Effector memory CD8-positive, alpha-beta T cell (primary cell): ENCODE measurements at places on chromosomes 5 and 9.

- DNase-seq: no peak
Observed at GRCh38 chr5:120037451-120037850, 408.1 kb downstream of the FAM170A start.

DNA sequence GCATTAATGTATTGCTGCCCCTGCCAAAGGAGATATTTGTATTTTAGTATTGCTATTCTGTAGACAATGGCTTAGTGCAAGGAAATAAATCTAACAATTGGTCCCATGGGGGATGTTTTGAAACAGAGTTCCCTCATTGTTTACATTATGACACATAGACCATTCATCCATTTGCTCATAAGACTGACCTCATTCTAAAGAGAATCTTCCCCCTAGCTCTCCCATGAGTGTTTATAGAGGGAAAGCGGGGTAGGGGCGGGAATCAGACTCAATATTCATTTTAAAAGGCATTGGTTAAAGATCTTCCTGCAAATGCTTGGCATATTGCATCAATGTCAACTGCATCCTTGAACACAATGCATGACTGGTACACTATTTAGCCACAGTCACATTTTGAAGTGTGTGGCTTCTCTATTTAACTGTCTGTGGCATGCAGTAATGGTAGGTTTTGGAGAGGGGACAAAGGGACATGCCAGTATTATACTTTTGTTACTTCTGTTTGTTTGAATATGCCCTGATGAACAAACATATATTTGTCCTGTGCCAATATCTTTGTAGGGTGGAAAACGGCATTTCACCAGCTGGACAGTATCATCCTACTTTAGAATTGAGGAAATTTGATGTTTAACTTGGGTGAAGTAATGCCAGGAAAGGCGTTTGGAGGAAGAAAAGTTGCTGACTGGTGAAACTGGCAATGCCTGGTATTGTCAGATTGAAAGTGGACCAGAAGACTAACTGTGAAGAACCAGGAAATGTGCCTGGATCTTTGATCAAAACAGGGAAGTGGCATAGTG, 84.1 kb upstream of the MEGF10 start:
- DNase-seq: no peak

DNA sequence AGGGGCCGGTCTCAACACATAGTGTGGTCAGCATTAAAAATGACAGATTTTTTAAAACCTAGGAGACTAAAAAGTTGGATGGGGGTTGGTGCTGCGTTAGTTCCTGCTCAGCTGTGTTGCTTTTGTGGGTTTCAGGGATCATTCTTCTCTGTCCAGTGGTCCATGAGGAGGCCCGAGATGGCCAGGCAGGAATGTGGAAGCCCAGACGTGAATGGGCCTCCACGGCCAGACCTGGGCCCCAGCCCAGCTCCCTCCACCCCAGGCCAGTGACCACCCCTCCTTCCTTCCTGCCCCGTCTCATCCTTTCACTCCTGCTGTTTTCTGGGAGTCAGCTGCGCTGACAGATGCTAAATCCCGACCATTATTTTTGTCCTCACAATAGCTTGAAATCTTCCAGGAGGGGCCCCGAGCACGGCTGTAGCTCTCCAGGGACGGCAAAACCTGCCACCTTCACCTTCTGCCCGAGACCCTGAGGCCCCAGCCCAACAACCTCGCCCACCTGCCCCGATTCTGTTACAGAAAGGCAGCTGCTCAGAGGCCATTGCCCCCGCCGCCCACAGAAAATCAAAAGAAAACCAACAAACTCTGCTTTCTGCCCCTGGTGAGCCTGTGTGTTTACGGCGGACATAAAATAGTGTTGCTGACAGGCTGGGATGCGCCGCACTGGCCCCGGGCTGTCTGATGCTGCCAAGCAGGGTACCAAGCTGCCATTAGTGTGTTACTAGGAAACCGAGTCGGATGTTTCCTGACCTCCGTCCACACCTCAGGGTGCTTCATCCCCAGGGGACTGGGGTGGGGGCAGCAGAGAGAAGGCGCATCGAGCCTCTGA, 83.7 kb upstream of the SARDH start:
- DNase-seq: no peak

GRCh38 chr5:59125011-59125961, 542.4 kb downstream of the RAB3C start:
- no peak for DNase-seq

GRCh38 chr5:178333821-178334481, 101.3 kb upstream of the PHYKPL start:
- DNase-seq: no peak

DNA sequence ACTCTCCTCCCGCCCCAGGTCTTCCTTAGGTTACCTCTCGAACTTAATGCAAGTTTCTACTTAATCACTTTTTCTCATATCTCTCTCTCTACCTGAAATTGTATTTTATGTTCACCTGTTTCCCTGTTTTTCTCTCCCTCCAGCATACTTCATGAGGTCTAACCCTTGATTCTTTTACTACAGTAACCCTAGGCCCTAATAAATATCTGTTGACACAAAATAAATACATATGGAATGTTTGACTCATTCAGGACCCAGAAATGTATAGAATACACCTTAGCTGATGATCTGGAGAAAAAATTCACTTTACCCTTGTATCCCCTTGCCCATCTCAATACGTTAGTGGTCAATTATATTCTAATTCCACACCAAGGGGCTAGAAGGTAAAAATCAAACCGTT, 250.9 kb upstream of the PTGER4 start:
- no peak for DNase-seq

DNA sequence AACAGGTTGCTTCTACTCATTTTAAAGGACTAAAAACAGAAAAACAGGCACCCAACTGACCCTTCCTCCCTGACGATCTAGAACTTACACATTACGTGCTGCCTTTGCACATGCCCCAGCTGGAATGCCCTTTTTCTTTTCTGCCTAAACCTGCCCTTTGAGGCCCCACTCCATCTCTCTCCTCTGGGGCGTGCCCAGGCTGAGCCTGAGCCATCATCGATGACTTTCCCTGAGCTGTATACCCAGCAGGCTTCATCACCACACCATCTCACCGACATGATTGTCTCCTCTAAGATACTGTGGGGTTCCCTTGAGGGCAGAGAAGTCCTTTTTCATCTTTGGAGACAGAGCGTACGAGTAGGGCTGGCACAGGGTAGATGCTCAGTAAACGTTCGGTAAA, 24.1 kb upstream of the GABBR2 start:
- no peak for DNase-seq

- DNase-seq: no peak
Observed at GRCh38 chr9:27714388-27714787, 141.1 kb upstream of the C9orf72 start.

DNA sequence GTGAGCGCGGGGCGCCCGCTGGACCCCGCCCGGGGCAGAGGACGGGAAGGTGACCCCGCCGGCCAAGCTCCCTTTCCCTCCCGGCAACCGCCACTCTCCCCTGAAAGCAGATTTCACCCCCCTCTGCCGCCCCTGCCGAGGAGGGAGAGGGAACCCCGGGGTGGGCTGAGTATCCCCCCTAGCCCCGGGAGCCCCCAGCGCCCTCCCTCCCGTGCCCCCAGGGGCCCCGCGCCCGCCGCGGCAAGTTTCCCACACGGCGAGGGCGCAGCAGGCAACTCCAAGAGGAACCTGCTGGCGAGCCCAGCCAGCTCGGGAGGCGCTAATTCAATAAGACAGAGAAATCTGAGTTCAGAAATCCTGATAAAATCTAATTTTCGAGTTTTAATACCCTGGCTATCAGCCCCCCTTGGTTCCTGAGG, 1.6 kb downstream of the NTNG2 start:
- no peak for DNase-seq

GRCh38 chr9:29816954-29817703, 2243.8 kb upstream of the C9orf72 start:
- no peak for DNase-seq

GRCh38 chr9:120714846-120715388, 647 bp upstream of the MEGF9 start:
- DNase-seq: no peak

DNA sequence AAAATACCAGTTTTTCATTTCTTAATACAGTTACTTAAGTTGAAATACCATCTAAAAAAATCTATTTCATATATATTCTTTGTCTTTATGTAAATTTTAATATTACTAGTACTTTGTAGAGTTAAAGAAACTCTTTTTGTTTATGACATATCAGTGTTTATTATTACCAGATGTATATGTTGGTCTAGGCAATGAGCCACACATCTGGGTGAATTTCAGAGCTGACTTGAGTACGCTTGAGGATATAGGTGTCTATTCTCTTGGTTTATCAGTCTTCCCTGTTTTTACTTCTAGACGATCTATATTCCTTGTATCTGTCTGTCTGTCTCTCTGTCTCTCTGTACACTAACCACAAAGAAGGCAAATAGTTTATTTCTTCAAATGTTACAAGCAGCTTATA, 2.9 kb downstream of the SMAD5 start:
- no peak for DNase-seq

GRCh38 chr5:96943799-96944198, 7.9 kb downstream of the LNPEP start:
- DNase-seq: no peak

DNA sequence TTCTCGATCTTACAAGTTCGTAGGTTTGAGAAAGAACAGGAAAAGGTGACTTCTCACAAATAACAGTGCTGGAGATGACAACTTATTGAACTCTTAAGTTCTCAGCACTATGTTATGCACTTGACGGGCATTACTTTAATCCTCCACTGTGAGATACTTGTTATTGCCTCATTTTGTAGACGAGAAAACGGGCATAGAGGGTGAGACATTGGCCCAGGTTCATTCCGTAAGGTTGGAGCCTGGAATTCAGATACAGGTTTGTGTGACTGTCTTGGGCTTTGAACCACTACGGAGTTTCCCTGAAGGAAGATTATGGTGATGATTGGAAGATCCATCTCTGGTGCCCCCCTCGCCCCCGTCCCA, 657 bp downstream of the MAT2B start:
- DNase-seq: no peak

DNA sequence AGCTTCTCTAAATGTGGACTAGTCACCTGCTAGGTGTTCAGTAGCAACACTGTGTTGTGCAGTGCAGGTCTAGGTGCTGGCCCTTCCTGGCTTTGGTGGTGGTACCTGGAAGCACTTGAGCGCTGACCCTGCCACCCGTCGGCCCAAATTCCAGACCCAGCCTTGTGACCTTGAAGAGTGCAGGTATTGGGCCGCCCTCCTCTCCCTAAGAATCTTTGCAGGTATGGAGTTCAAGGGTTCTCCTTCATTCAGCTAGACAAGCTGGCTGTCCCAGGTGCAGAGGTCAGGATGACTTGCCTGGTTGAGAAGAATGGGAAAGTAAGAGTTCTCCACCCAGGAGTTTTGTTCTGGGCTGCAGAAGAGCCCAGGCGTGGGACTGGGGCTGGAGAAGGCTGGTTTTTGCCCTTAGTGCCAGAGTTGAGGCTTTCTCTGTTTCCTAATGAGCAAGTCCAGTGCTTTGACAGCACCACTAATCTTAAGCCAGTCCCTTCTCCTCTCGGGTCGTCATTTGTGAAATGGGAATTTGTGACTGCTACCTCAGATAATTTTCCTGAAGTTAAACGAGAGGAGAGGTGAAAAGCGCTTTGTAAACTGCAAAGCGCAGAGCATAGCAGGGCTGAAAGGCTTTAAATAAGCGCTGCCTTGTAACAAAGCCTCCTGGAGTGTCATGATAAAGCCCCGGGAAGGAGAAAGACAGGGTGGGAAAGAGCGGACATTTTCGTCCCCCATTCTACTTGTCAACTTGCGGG, 4.0 kb downstream of the FOXE1 start:
- DNase-seq: no peak

- DNase-seq: no peak
Observed at GRCh38 chr9:95286151-95286550, 31.4 kb downstream of the FANCC start.

DNA sequence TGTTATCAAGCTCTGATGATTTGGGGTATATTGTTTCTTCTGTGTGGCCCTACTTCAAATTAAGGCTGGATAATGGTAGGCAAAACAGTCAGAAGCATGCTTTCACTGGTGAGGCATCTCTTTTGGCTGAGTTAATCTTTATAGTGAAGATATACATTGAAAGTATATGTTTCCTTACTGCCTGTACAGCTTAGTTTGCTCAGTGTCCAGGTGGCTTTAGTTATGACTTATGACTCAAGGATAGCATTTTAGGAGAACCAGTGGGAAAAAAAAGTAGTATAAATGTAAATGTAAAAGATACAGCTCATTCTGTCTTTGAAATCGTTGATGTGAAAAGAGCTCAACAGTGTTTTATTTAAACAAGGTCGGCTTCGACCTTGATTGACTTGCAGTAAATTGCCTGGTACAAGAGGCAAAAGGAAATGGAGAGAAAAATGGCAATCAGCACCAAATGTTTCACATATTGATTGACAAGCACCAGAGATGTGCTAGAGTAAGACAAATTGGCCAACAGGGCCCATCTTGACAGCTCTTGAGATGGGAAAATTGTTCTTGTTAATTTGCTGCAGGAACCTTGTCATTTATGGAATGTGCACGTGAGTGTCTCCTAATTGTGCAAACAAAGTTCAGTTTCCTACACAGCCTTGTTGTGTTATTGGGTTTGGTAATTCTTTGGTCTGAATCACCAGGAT, 447.4 kb upstream of the WWC1 start:
- no peak for DNase-seq

GRCh38 chr5:170788626-170789304, 5.2 kb downstream of the GABRP start:
- no peak for DNase-seq

- no peak for DNase-seq
Observed at GRCh38 chr9:87327575-87328125, 170.0 kb upstream of the DAPK1 start.

- DNase-seq: no peak
Observed at GRCh38 chr9:81318571-81318970, 370.8 kb downstream of the TLE1 start.

GRCh38 chr5:74082512-74083055, 456.6 kb downstream of the ARHGEF28 start:
- no peak for DNase-seq

DNA sequence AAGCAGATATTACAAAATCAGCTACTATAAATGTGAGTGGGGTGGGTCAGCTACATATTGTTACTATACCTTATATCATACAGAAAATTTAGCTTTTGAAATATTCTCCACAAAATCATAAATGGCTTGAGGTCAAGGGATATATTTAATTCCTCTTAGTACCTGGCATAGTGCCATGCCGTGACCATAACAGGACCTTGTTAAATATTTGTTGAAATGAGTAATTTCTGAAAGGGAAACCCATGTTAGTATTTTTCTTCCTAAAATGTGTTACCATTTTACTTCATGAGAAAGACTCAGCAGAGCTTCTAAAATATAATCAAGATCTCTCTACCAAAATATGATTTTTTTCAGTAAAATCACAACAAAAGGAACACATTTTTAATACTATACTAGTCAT, 14.8 kb downstream of the ATP10B start:
- DNase-seq: no peak
